ENCODE measurements at places on chromosomes 2 and 18.

DNA sequence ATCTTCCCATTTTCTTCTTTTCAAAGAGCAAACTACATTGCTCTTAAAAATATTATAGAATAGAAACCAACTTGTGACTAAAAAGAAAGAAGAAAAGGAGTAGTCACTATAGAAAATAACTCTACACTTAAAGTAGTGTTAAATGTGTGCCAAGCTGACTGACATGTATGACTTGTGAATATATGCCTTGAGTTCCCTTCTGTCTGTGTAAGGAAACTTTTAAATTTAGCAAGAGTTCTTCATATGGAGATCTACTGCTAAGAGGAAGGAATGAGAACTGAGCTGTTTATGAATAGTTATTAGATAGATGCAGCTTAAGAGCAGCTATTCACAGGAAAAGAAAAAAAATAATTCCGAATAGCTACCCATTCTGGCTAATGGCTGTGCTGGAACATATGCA lies 1221.7 kb upstream of the ZEB2 start:
- DNase-seq, result no peak

DNA sequence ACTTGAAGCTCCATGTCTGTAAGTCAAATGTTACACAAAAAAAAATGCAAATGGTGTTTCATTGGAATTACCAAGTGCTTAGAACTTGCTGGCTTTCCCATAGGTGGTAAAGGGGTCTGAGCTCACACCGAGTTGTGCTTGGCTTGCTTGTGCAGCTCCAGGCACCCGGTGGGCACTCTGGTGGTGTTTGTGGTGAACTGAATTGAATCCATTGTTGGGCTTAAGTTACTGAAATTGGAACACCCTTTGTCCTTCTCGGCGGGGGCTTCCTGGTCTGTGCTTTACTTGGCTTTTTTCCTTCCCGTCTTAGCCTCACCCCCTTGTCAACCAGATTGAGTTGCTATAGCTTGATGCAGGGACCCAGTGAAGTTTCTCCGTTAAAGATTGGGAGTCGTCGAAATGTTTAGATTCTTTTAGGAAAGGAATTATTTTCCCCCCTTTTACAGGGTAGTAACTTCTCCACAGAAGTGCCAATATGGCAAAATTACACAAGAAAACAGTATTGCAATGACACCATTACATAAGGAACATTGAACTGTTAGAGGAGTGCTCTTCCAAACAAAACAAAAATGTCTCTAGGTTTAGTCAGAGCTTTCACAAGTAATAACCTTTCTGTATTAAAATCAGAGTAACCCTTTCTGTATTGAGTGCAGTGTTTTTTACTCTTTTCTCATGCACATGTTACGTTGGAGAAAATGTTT lies 97.9 kb upstream of the IL1R2 start:
- DNase-seq, result no peak

DNA sequence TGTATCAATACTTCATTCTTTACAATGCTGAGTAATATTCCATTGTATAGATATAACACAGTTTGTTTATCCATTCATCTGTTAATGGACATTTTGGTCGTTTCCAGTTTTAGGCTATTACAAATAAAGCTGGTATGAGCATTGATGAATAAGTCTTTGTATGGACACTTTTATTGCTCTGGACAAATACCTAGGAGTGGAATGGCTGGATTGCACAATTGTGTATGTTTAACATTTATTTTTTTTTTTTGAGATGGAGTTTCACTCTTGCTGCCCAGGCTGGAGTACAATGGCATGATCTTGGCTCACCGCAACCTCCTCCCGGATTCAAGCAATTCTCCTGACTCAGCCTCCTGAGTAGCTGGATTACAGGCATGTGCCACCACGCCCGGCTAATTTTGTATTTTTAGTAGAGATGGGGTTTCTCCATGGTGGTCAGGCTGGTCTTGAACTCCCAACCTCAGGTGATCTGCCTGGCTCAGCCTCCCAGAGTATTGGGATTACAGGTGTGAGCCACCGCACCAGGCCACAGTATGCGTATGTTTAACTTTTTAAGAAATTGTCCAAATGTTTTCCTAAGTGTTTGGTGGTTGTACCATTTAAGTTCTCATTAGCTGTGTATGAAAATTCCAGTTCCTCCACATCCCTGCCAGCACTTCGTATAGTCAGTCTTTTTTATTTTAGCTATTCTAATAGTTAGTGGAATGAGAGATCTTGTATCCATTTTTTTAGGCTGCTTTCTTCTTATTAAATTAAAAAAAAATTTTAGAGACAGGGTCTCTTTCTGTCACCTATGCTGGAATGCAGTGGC lies 194.9 kb upstream of the HAAO start:
- no peak for DNase-seq

DNA sequence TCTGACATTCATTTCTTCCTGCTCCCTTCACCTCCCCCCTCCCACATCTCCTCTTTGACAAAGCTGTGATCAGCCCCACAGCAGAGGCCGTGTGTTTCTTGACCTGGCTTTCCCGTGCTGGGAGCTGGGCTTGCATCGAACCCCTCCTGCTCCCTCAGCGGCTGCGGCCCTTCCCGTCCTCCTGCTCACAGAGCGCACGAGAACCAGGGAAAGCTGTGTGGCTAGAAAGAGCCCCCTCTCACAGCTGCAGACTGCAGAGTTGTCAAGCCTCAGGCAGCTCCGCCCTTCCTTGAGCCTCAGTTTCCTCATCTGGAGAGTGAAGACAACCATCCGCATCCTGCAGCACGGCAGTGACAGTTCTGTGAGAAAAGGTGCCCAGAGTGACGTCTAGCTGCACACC lies 65.7 kb upstream of the GLI2 start:
- no peak for DNase-seq

DNA sequence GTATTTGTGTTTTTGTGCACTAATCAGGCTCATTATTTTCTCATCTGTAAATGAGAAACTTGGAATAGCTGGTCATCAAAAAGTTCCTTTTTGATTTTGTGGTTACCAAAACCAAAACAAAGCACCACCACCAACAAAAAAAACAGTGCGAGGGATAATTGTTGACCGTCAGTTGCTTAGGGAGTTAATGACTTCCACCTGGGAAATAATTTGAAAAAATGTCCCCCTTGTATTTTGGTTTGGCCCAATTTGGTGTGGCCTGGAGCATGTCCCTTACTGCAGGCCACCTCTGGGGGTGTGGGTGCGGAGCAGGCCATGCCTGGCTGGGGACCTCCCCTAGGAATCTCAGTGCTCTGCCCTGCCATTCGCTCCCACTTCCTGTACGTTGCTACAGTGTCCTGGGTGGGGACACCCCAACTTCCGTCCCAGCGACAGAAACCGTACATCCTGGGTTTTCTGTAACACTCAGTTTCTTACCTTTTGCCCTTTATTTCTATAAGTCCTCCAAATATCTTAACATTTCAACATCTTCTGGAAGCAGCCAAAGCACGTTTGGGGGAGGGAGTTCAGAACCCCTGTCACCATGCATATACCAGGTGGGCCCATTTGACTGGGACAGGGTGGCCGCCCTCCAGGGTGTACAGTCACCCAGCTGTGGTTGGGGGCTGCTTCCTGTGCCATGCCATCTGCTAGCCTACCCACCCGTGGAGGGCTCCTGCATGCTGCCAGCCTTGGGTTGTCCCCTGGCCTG lies 31.3 kb downstream of the NCK2 start:
- no peak for DNase-seq

- DNase-seq, result no peak
Observed at GRCh38 chr2:169649278-169649677, 44.9 kb downstream of the CFAP210 start.

DNA sequence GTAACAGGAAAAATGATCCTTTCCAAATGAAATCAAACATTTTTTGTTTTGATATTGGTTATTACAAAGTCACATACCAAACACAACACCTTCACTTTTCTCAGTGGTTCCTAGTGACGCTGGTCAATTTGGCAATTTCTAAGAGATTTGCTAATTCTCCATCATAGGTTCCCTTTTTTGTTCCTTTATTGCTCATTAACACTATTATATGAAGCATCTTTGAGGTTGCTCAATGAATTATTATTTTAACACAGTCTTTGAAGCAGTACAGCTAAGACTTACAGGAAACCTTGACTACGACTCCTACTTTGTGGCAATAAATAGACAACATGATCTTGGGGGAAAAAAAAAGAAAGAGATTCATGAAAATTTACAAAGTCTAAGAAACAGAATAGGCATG lies 152.2 kb upstream of the VRK2 start:
- DNase-seq, result no peak

DNA sequence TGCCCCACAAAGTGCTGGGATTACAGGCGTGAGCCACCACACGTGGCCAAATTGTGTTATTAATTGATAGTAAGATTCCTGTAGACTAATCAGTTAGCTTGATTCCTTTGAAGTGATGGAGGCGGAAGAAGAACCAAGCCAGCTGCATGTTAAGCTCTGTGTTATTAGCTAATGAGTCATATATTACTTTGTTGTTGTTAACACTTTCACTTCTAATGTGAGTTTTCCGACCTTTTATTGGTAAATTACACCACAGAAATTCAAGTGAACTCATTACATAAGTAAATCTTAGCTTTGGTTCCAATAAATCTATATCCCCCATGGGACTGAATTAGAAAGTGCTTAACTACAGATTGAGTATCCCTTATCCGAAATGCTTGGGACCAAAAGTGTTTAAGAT lies 20.3 kb downstream of the CHMP1B start:
- no peak for DNase-seq

GRCh38 chr2:238942726-238943300 lies 94.9 kb downstream of the TWIST2 start:
- DNase-seq, result no peak

All from CD4-positive, alpha-beta T cell treated with Interleukin-21 for 1 hour (primary cell).